ENCODE measurements at places on chromosomes 7 and 10.
A peak's percentile ranks its signal among the peaks of the same experiment; 100 is the strongest.

GRCh38 chr7:97868788-97869187 is 3.4 kb downstream of the ASNS start:
- no peak for DNase-seq

DNA sequence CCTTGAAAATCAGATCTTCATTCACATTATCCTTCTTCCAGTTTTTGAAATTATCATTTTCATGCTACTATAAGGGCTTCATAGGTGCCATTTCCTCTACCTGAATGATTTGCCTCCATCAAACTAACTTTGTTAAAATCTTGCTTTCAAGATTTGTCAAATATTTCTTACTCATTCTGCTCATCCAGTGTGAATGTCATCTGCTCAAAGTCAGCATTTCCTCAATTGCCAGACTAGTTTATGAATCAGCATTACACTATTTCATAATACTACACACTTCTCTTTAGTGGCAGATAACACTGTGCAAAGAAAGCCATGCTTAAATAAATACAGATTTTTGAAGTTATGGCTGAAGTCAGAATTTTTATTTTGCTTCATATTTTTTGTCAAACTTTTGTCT is 21.3 kb upstream of the LIPF start:
- DNase-seq = no peak

DNA sequence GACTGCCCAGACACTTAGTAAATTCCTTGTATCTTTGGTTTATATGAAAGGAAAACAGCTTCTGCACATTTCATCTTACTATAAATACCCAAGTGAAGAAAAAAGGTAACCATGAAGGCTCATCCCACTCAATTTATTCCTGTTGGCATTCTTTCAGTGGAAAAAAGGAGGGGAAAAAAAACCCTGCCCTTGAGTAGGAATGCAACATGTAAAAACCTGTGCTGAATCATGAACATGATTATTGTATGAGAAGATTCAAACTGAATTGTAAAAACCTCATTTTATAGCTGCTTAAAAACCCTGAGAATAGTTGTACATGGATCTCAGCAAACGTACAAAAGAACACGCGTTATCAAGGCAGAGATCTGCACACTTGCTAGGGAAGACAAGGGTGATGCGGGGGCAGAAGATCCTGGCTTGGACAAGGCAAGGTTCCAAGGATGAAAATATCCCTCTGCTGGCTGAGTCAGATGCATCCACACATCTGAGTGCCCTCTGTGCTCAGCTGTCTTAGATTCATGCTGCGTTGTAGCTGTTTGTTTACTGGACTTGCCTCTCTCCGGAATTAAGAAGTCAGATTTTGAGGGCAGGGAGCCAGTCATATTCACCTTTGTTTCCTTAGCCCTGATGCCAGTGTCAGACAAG is 658.2 kb downstream of the PARD3 start:
- DNase-seq = no peak

GRCh38 chr7:114821030-114821900 is 100.6 kb upstream of the MDFIC start:
- no peak for DNase-seq

DNA sequence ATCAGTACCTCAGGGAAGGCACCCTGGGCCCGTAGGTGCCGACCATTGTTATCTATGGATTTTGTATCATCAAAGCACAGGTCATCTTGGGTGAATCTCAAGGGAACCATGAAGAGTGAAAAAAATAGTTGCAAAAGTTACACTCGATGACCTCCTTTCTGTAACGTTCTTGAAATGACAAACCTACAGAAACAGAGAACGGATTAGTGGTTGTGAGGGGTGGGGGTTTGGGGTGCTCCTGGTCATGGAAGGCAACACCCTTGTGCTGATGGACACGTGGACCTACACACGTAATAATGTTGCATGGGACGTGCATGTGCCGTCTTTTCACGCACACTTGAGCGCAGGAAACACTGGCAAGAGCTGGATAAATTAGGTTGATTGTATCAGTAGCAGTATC is 655.9 kb downstream of the SDK1 start:
- DNase-seq = no peak

GRCh38 chr7:118129041-118129795 is 54.7 kb upstream of the LSM8 start:
- no peak for DNase-seq

DNA sequence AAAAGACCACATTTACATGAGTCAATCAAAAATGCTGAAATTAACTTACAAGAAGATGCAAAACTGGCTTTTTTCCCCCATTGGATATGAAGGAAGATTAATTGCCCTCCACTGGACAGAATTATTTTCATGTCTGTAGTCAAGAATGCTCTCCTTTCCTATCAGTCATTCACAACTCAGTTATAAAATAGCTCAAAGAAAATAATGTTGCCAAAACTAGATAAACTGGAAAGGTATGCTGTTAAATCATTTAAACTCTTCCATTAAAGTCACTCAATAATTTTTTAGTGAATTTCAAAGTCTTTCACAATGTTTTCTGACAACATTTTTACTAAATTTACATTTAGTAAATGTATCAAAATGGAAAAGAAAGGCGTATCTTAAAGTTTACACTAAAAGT is 384.5 kb downstream of the HGF start:
- no peak for DNase-seq

GRCh38 chr7:29619848-29620555 is 56.4 kb downstream of the PRR15 start:
- no peak for DNase-seq

GRCh38 chr10:29670761-29671160 is 36.0 kb upstream of the SVIL start:
- DNase-seq = no peak

- peak; percentile 66 for DNase-seq
Observed at GRCh38 chr7:100489824-100490223, 6.1 kb downstream of the NYAP1 start.

DNA sequence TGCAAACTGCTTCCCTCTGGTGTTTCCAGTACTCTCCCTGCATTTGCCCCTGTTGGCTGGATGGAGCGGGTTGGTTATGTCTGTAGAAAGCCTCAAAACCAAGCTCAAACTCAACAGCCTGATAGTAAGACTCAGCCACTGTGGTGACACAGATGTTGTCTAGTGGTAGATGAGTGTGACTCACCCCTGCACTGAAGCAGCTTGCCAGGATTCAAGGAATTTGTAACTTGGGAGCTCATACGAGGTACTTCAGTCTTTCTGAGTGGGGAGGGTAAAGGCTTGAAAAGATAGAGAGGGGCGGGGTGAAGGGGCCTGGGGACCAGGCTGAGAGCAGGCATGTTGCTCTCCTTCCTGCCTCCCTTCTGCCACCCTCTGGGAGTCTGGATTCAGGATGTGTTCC is 22.9 kb upstream of the AQP1 start:
- no peak for DNase-seq

- no peak for DNase-seq
Observed at GRCh38 chr10:104340111-104340526, 1.9 kb upstream of the ITPRIP start.

GRCh38 chr10:103888113-103888841 is 29.7 kb downstream of the STN1 start:
- DNase-seq = no peak

- no peak for DNase-seq
Observed at GRCh38 chr7:132145466-132145865, 430.8 kb downstream of the PLXNA4 start.

DNA sequence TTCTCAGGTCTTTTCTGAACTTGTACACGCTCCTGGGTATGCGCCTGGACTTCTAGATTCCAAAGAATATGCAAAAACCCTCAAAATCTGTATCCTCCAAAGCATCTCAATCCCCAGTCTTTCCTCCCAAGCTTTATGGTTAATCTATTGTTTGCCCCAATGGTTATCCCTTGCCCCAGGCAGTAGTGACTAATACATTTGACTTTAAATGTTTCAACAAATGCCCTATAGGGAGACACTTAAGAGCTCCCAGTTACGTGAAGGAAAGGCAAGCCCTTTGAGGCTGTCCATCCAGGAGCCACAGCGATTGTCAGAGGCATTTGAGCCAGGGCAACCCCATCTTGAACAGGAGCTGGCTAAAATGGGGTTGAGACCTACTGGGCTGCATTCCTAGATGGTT is 12.7 kb upstream of the FOXL3 start:
- no peak for DNase-seq

GRCh38 chr10:26837139-26837538 is 23.6 kb downstream of the ABI1 start:
- DNase-seq = no peak

GRCh38 chr10:51171946-51172345 is 97.7 kb downstream of the PRKG1 start:
- DNase-seq = no peak

GRCh38 chr7:1492640-1493039 is 11.5 kb downstream of the INTS1 start:
- no peak for DNase-seq

DNA sequence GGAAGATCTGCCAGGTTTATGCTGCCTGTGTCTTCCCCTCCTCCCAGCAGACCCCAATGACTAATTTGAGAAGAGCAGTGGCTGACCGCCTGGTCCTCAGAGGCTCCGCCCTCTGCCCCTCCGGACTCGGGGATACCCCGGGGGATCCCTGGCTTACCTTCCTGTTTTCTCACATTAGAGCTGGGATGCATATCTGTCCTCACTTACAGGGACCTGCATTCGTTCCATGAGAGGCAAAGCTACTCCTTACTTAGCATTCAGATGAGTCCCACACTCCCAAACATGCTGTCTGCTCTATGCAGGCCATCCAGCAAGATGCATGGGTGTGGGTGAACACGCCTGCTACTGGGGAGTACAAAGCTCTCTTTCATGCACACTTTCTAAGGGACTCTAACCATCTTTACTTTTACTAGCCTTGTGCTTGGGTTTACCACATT is 24.0 kb downstream of the VOPP1 start:
- no peak for DNase-seq

- DNase-seq = no peak
Observed at GRCh38 chr7:106611911-106612310, 49.0 kb downstream of the CCDC71L start.

DNA sequence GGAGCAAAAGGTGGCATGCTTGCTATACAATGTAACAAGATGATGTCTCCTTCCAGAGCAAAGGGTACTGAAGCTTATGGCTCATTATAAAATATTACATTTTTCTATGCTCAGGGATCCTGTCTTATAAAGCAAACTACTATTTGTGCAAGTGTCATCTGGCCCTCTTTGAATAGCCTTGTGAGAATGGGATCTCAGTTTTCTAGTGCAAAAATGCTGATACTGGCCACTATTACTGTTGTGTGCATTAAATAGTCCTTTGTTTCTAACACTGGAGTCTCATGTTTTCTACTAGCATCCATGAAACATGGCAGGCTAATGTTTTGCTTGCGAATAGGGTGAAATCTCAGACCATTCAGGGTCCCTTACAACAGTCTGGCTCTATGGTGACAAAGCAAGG is 823.0 kb downstream of the REEP3 start:
- DNase-seq = no peak

DNA sequence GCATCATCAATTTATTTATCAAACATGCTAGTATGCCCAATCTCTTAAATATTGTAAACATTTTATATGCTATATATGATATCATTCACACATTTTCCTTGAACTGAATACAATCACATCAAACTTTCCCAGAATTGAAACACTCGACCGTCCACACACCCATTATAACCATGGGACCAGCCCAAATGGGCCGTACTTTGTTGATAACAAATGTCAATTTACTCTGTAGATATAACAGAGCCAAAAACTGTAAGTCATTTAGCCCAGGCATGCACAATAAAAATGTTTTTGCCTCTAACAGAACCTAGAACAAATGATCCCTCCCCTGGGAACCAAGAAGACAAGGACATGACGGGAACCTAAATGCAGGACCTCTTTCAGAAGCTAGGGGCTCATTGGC is 683 bp upstream of the ANKRD22 start:
- no peak for DNase-seq

GRCh38 chr10:100519311-100520051 is at the start of gene SEC31B:
TSS of gene SEC31B (minus strand) at chr10:100519861. CDS start at chr10:100516952, 2,909 bp downstream.
- DNase-seq = no peak

DNA sequence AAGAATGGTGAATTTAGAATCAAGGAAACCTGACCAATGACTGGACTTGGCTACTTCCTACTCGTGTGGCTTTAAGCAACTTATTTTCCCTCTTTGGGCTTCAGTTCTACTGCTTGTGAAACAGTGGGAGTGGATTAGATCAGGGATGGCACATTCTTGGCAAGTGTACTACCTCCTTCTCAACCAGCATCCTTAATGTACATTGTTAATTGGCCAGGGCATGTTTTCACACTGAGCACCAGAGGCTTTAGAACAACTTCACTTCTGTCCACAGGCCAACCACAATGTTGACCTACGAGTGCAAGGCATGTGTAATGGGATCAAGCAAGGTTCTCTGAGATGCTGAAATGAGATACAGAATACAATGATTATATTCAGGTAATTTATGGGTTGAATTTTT is 315.3 kb downstream of the ADRA2A start:
- no peak for DNase-seq

- DNase-seq = no peak
Observed at GRCh38 chr7:70016044-70016770, 417.9 kb downstream of the AUTS2 start.

DNA sequence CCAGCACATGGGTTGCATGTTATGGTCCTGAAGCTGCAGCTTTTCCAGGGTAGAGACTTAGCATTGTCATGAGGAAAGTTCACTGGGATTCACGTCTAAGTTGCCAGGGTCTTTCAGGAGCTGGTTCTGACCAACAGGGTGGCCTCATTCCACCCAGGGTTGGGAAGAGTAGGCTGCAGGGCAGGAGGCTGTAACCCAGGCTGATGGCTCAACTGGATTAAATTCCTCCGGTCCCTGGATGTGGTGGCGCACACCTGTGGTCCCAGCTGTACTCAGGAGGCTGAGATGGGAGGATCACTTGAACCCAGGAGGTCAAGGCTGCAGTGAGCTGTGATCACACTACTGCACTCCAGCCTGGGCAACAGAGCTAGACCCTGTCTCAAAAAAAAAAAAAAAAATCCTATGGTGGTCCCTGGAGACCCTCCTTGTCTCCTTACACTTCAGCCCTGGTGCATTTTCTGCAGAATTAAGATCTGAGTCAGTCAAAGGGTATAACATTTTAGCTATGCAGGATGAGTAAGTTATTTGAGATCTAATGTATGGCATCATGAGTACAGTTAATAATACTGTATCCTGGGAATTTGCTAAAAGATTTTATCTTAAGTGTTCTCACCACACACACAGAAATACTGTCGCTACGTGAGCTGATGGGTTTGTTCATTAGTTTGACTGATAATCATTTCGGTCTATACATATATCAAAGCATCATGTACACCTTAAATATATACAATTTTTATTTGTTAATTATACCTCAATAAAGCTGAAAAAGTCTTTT is 44.0 kb downstream of the ASB13 start:
- no peak for DNase-seq

- DNase-seq = no peak
Observed at GRCh38 chr10:71228875-71229675, 16.7 kb downstream of the UNC5B start.

DNA sequence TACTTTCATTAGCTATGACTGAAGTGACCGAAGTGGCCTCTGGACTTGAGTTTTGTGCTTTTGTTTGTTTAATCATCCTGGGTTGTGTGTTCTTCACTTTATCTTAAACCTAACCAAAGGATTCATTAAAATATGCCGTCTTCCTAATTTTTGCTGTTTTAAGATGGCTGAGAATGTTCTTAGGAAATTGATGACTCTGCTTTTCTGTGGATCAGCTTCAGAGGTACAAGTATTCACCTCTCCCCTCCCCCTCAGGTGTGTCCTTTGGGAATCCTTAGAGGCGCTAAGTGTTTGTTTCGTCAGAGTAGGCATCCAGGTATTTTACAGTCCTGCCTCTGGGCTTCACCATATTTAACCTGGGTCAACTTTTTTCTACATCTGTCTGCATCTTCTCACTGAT is 1.1 kb downstream of the CCDC126 start:
- no peak for DNase-seq

- no peak for DNase-seq
Observed at GRCh38 chr7:129670656-129671055, 59.1 kb downstream of the NRF1 start.

GRCh38 chr7:99693427-99694200 is 13.8 kb upstream of the CYP3A5 start:
- peak; percentile 28 for DNase-seq
